ENCODE measurements at places on chromosomes 12 and 14. TPM values are rescaled to one million over a fixed set of nuclear protein-coding genes. Genes with fewer than 3 reads are reported as not detected.

DNA sequence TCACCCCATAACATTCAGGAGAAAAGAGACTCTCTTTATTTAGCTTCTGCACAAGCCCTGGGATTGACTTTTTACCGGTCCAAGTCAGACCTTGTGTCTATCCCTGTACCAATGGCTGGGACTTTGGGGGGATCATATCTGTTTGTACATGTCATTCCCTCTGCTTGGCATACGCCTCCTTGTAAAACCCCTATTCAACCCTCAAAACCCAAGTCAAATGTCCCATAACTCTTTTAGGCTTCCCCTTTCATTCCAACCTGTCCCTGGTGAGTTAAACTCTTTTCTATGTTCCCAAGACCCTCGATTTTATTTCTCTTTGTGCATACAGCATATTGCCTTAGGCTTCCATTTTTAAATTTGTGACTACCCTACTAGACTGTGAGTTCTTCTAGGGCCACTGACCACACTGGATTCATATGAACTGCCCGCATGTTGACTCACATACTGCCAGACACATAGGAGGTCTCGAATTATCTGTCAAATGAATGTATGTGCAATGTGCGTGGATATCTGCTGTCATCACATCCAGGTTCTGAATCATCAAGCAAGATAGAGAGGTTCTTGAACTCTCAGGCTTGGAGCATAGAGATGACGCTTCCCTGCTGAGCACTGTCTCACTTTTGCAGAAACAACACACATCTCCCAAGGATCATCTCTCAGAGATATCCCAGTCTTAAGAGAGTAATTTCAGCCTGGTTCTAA, 548.6 kb upstream of the TBX3 start:
- DNase-seq, result no peak

GRCh38 chr14:77355811-77356210, 21.1 kb downstream of the TMED8 start:
- no peak for DNase-seq

GRCh38 chr12:15754233-15754632, 35.0 kb downstream of the EPS8 start:
- peak; percentile 75 for DNase-seq

- DNase-seq, result no peak
Observed at GRCh38 chr14:101359221-101360053, 201.9 kb upstream of the DIO3 start.

GRCh38 chr12:129096968-129097367, 243.7 kb downstream of the GLT1D1 start:
- no peak for DNase-seq

DNA sequence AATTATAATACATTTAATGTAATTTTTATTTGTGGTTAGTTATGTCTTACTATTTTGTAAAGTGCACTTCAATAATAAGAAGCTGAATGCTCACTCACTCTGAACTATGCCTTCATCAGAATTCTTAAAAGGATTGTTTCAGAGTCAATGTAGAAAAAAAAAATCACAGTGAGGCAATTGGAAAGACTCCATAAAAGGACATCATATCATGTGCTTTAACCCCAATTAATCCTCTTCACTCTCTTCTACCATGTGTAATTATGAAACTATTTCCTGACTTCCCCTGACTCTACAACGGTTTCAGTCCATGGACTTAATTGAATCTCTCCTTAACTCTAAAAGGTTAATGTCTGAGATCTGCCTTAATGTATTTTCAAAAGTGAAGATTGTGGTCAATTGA, 250.4 kb upstream of the ALG10 start:
- no peak for DNase-seq

- DNase-seq, result no peak
Observed at GRCh38 chr12:128823216-128823915, 392 bp downstream of the SLC15A4 start.

NOVA1 gene
- 3.3 TPM for total RNA-seq

LRRC10 gene
- not detected for total RNA-seq

PIWIL1 gene
- not detected for total RNA-seq

VRTN gene
- not detected for total RNA-seq

SLC15A4 gene
- 24.6 TPM for total RNA-seq

ZFYVE26 gene
- 26.3 TPM for total RNA-seq

GSC gene
- total RNA-seq, result not detected
